ENCODE measurements at places on chromosomes 7 and 10.

DNA sequence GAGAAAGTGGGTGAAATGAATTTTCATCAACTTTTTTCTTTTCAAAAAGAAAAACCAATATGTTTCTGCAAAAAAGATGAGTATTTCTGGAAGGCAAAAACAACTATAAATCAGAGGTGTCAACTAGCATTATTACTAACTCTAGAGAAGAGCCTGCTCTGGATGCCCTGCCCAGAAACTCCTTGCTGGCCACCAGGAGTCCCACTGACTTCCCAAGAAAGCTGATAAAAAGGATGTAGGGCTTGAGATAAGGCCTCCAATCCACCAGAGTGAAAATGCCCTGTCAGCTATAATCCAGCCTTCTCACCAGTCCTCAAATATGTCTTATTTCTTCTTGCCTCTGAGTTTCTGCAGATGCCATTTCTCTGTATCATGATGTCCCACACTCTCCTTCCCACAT lies 16.7 kb upstream of the FZD1 start:
- no peak for DNase-seq

GRCh38 chr10:77635402-77636227 lies 2.0 kb downstream of the KCNMA1 start:
- DNase-seq, result no peak

- DNase-seq, result no peak
These were observed 831 bp downstream of the ZKSCAN5 start for GRCh38 chr7:99505324-99505662.

DNA sequence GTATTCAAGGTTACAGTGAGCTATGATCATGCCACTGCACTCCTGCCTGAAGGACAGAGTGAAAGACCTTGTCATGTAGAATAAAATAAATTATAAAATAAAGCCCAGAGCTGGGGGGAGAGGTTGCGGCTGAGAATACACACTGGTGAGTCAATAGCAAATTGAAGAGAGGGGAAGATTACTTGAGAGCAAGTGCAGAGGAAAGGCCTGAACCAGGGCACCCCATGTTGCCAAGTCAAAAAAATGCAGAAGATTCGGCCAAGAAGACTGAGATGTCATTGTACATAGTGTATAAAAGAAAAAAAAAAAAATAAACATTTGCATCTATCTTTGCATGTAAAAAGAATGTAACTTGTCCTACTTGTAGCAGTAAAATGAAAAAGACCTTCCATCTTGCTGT lies 32.5 kb downstream of the RHEB start:
- DNase-seq, result no peak

- DNase-seq, result no peak
These were observed 35.6 kb downstream of the SYPL1 start for GRCh38 chr7:106076537-106076936.

- no peak for DNase-seq
These were observed 21.7 kb downstream of the EBF3 start for GRCh38 chr10:129942391-129942790.

DNA sequence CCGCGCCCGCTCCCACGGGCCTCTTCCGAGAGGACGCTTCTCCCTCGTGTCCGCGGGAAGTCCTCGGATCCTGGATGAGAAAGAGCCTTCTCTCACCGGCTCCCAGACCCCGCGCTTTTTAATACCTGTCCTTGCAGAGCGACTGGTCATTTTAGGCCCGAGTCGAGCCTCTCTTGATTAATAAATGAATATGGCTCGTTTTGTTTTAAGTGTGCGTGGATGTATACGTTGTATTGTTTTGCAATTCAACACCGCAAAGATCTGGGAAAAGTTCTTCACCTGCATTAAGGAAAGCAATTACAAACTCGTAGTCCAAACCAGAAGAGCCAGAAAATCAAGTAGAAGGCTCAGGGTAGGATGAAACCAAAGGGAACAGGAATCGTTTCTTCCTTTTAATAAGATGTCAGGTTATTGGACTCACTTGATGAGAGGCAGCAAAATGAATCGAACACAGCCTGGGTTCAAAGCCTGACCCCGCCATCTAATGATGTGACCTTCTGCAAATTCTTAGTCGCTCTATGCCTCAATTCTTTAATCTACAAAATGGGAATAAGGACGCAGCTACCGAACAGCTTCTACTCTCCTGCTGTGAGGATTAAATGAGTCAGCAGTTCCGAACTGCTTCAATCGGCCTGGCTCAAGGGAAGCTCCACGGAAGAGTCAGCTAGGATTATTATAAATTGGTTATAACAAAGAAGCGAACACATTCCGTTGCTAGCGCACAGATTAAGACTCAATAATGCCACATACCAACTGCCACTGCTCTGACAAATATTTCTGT lies 277.8 kb upstream of the NEBL start:
- DNase-seq, result peak; percentile 22

GRCh38 chr7:38360776-38361175 lies 87.3 kb upstream of the TARP start:
- DNase-seq, result no peak

DNA sequence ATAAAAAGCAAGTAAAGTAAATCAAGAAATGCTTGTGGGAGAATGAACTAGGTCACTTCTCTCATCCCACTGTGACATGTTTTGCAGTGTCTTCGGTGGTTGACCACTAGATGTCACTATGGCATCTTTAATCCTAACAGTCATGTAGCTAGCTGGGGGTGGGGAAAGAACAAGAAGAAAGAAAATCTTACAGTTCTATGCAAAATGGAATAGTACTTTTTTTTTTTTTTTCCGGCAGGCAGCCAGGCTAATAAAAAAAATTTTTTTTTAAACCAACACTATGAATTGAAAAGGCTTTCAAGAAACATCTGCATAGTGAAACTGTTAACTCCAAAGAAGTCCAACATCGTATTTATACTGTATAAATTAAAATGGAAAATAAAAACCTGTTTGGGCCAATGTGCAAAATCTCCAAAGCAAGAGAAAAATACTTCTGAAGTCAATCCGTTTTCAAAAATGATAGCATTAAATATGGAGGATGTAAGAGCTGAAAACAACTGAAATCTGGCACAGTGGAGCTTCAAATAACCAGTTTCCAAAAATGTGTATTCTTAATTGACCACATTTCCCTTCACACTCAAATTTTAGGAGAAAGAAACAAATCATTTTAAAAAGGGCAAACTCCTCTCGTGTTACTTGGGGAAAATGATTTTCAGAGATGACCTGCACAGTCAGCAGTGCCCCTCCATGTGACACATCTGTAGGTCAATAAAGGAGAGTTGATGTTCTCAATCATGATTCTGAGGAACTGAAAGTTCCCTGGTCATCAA lies 38.5 kb downstream of the CDK1 start:
- DNase-seq, result peak; percentile 62

Data from NCI-H1105 treated with DMSO at 0.1 percent for 48 hours (cell line).